Left lung (tissue), 14 donors: ENCODE measurements at places on chromosomes 7 and 10.

- DNase-seq = no peak
Observed at GRCh38 chr10:131085091-131085860, 226.2 kb downstream of the TCERG1L start.

DNA sequence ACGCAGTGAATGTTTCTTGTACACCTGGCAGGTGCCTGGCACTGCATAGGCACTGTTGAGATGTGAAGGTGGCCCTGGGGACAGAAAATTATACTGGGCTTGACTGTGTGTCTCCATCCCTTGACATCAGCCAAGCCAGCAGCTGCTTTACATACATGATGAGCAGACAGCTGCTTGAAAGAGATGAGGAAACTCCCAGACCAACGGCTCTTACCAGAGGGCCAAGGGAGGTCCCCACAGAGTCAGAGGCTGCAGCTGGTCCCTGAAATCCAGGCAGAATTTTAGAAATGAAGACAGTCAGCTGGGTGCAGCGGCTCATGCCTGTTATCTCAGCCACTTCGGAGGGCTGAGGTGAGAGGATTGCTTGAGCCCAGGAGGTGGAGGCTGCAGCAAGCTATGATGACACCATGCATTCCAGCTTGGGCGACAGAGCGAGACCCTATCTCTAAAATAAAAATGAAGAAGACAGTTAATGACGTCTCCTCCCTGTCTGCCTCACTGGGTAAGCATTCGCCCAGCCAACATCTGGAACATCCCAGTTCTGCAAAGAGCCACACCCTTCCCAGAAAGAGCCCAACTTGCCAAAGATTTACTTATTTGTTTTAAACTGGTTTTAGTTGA, 17.6 kb downstream of the LIMK1 start:
- DNase-seq = no peak

GRCh38 chr10:36612436-36612835, 513.0 kb upstream of the ANKRD30A start:
- DNase-seq = no peak

DNA sequence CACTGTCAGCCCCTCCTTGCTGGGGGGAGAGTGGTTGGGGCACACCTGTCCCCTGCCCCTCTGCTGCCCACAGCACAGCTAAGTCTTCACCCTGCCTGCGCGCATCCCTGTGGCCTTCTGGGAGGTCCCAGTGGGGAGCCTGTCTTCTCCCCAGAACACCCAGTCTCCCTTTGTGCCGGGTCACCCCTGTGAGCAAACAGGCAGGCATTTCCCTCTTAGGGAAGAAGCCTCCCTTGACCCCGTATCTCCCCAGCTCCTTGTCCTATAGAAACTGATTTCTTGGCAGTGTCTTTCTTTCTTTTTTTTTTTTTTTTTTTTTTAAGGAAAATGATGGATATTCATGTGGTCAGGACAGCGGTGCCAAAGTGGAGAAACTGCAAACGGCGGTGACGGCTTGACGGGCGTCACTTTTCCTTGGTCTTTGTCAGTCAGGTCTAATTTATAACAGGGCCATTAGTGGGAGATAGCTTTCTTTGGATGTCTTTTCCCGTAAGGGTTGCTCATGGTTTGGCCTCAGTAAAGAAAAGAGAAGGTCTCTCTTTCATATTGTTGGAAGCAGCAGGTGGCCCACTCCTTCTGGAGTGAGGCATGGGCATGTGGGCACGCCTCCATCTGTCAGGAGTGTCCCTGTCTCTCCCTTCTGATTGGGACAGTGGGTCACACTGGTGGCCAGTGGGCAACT, 115.3 kb downstream of the NKX6-2 start:
- peak; percentile 47 for DNase-seq

DNA sequence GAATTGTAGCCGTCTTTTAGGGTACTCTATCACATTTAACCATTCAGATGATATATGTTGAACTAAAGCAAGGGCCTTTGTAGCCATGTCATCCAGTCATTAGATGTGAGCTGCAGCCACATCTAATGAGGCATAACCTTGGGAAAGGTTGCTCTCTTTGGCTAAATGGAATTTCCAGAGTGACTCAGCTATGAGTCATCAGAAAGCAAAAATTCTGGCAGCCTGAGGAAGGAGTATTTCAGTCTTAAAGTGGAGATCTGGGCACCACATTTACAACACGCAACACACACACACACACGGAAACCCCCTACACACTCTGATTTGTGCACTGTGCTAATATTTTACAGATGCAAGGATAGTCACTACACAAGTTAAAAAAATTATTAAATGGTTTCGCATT, 176.9 kb upstream of the ZWINT start:
- DNase-seq = no peak

DNA sequence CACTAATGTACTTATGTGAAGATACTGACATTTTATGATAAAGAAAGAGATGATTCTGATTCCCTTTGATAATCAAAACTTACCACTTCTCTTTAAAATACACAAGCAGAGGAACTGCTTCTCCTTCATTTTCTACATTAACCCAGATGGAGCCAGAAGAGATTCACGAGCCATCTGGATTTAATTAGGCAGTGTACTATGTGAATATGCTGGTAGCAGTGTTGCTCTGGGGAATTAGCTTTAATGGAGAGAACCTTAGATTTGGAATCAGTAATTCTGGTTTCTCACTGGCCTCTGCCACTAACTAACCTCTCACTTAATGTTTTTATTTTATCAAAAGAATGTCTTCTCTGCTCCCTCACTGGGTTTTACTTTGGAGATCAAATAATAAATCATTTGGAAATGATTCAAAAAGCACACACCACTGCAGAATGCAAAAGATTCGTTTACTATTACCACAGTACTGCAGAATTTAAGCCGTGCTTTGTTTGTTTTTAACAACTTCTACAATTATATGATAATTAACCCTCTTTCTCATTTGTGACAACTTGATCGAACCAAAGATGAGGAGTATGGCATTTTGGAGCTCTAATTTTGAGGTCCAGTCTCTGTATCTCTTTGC, 77.5 kb upstream of the PHYHIPL start:
- DNase-seq = peak; percentile 41

DNA sequence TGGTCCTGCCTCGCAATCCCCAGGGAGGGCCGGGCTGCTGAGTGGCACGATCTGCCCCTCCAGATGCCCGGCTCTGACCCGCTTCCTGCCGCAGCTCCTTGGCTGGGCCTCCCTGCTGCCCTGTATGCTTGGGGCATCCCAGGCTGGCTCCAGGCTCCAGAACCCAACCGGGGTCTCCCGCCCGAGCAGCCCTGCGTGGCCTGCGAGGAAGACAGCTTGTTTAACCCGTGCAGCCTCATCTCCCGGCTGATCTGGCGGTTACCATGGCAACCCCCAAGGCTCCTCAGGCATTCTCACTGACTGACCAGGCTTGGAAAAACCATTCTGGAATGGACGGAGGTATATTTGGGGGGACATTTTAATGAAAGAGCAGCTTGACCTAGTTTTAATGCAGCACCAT, 232.4 kb upstream of the MYO3A start:
- DNase-seq = no peak

DNA sequence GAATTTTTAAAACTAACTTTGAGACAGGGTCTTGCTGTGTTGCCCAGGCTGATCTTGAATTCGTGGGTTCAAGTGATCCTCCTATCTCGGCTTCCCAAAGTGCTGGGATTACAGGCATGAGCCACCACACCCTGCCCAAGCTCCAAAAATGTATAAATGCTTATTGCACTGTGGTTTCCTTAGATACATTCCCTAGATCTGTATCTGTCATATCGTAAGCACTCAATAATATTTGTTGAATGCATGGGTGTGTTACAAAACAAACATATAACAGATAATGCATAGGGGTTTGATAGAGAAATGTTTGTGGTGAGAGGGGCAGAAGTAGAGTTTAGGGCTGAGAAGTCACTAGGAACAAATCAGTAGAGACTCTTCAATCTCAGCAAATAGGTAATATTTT, 955.3 kb upstream of the C7orf33 start:
- no peak for DNase-seq
